Tibial nerve (tissue), 4 donors: ENCODE measurements at places on chromosomes 2 and 18. TPM values are rescaled to one million over a fixed set of nuclear protein-coding genes. Genes with fewer than 3 reads are reported as not detected.

GRCh38 chr2:137051778-137052398, 286.5 kb downstream of the THSD7B start:
- DNase-seq = no peak

Gene SMYD1
- total RNA-seq = 3.3 TPM

- DNase-seq = no peak
These were observed 3.7 kb upstream of the LIMS2 start for GRCh38 chr2:127678991-127679390.

DNA sequence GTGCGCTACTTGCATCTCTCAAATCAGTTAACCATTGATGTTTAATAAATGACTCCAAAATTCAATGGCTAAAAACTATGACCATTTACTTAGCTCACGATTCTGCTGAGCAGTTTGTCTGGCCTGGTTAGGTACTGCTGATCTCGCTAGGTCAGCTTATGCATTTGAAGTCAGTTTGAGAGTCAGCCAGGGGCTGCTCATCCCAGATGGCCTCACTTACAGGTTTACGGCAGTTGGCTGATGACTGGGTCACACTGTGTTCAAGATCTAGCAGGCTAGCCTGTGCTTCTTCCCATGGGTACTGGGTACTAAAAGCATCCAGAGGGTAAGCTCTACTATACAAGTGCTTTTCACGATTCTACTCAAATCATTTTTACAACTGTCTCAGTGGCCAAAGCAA, 122.1 kb downstream of the DLGAP1 start:
- DNase-seq = no peak

- no peak for DNase-seq
These were observed 239.5 kb upstream of the MGAT5 start for GRCh38 chr2:134014196-134014960.
